ENCODE measurements at places on chromosomes 4 and X.
A peak's percentile ranks its signal among the peaks of the same experiment; 100 is the strongest.

GRCh38 chrX:154444755-154445246 is 860 bp downstream of the FAM50A start:
- DNase-seq, result no peak

GRCh38 chr4:26051240-26051639 is 137.2 kb downstream of the SMIM20 start:
- no peak for DNase-seq

DNA sequence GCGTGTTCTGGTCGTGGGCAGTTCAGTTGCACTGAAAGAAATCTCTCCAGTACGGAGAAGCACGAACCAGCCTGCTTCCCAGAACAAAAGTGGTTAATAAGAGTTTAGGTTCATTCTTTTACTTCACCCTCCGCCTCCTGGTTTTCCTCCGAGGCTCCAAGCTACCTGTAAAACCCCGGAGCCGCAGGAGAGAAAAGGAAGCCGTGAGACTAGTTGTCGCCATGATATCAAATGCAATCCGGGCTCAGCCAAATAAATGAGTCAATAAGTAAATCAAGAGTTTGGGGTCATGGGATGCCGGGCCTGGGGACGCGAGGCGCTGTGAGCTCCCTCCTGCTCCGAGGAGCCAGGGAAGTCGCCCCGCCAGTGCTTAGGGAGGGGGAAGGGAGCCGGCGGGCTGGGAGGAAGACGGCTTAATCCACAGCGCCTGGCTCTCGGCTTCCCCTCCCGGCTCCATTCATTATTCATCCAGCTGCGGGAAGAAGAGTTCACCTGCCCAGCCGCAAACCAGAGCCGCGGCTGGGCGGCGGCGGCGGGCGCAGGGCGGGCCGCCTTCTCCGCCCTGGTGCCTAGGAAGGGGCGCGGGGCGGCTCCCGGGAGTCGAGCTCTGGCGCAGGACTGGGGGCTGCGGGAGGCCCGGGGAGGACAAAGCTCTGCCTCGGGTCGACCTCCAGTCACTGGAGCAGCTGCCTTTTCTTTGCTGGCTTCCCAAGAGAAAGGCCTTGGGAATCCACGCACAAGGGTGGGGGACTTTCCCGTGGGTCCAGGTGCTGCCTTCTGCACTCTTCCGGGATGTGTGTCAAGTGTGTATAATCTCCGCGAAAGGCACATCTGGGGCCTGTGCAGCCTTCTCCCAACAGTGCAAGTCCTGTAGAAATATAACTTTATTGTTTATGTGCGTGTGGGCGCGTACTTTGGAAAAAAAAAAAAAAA is 1.7 kb downstream of the FRAS1 start:
- peak; percentile 67 for DNase-seq

DNA sequence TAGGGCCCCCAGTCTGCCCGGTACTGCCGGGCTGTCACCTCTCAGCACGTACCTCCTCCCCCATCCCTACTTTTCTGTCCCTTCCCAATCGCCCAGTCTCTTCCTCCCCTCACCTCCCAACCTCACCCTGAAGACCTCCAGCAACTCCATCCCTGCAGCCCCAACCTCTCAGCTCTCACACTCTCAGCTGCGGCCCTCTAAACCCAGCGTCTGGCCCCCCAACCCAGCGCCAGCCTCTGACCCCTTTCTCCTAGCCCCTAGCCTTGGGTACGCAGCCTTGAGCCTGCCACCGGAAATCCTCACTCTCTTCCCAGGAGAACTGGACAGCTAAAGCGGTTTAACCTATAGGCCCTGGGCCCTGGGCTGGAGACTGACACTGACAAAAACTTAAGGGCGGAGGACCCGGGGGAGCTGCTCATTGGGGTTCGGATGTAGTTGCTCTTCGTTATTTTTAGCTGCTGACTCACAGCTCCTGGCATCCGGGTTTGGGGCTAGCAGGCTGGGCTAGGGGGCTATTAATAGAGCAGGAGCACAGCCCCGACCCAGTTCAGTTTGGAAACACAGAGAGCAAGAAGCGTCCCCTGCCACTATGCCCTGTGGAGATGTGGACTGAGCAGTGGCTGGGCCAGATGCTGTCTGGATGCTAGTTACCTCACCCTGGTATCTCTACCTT is 9.6 kb upstream of the DLG3 start:
- no peak for DNase-seq

- DNase-seq, result no peak
These were observed 44.8 kb downstream of the DCLK2 start for GRCh38 chr4:150123087-150123486.

- peak; percentile 62 for DNase-seq
These were observed 5.6 kb downstream of the PRDM8 start for GRCh38 chr4:80202741-80203553.

- no peak for DNase-seq
These were observed 42.5 kb upstream of the CPLX1 start for GRCh38 chr4:868421-868820.

All from nephron progenitor cell (in vitro differentiated cells).